ENCODE measurements at places on chromosomes 3 and 15.
A peak's percentile ranks its signal among the peaks of the same experiment; 100 is the strongest.

GRCh38 chr3:13857702-13858380, 22.0 kb downstream of the WNT7A start:
- DNase-seq = no peak

DNA sequence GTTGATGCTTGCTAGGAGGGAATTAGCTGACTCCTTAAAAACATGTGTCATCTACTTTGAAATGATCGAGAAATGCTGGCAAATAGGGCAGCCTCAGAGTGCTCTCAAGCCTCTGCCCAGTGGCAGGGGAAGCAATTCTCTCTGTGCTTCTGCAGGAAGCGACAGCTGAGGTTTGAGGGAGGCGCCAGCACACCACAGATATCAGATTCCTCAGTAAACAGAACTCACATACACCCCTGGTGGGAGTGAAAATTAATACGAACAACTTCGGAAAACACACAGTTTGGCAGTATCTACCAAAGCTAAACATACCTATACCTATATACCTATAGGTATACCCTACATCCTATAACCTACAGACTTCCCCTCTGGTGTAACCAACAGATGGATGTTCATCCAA, 61.3 kb downstream of the NSMCE3 start:
- no peak for DNase-seq

- no peak for DNase-seq
Observed at GRCh38 chr3:88311826-88312225, 162.1 kb downstream of the C3orf38 start.

- no peak for DNase-seq
Observed at GRCh38 chr3:171309906-171310359, 150.3 kb downstream of the TNIK start.

GRCh38 chr3:69443457-69443920, 57.6 kb upstream of the FRMD4B start:
- DNase-seq = no peak

DNA sequence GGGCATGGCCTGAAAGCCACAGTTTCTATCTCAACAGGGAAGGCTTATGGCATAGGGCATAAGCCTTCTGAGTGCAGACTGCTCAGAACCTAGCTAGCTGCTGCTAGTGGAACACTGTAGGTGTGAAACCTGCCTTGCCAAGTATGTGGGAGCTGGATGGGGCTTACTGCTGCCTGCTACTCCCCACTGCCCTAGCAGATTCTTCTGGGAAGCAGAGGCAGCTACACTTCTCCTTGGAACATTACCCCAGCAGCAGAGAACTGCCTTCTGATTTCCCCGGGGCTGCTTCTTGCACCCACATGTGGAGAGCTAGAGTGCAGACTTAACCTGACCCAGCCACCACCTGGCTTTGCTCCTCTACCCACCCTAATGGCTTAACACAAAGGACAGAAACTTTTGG, 215.7 kb downstream of the POLQ start:
- no peak for DNase-seq

DNA sequence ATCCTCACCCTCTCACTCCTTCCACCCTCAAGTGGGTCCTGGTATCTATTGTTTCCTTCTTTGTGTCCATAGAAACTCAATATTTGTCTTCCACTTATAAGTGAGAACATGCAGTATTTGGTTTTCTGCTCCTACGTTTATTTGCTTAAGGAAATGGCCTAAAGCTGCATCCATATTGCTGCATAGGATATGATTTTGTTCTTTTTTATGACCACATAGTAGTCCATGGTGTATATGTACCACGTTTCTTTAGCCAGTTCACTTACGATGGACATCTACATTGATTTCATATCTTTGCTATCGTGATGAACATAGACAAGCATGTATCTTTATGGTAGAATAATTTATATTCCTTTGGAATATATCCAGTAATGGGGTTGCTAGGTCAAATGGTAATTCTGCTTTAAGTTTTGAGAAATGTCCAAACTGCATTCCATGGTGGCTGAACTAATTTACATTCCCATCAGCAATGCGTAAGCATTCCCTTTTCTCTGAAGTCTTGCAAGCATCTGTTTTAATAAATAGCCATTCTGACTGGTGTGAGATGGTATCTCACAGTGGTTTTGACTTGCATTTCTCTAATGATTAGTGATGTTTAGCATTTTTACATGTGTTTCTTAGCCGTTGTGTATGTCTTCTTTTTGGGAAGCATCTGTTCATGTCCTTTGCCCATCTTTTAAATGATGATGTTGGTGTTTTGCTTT, 650.2 kb downstream of the ZNF385D start:
- DNase-seq = no peak

GRCh38 chr3:161905520-161906132, 409.0 kb downstream of the OTOL1 start:
- DNase-seq = no peak

GRCh38 chr3:14941871-14942270, 5.5 kb upstream of the NR2C2 start:
- DNase-seq = no peak

- no peak for DNase-seq
Observed at GRCh38 chr3:194257151-194257621, 93.9 kb downstream of the CPN2 start.

- DNase-seq = no peak
Observed at GRCh38 chr3:186060222-186060621, 48.7 kb downstream of the ETV5 start.

GRCh38 chr3:123401836-123402530, 46.9 kb downstream of the ADCY5 start:
- no peak for DNase-seq

- DNase-seq = no peak
Observed at GRCh38 chr3:128590948-128591347, 59.7 kb downstream of the RPN1 start.

GRCh38 chr3:46749129-46749528, 31.5 kb upstream of the PRSS50 start:
- DNase-seq = no peak

GRCh38 chr3:35335703-35336102, 303.6 kb upstream of the ARPP21 start:
- no peak for DNase-seq

DNA sequence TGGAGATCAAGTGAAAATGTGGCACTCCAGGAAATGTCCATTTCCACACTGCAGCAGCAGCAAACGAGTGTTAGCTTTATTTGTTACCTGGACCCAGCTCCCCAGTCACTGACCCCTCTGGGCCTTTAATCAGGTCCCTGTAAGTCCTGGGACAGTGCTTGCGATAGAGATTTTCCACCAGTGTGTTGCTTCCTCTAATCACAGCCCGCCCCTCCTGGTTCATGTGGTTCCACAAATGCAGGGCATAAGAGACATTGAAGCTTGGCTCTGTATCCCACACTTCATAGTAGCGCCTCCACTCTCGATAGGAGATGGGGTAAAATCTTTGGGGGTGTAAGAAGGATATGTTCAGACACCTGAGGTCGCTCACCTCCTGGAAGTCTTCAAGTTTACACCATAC, 8.0 kb downstream of the A4GNT start:
- no peak for DNase-seq

- DNase-seq = no peak
Observed at GRCh38 chr15:90860942-90861675, 7.3 kb upstream of the FURIN start.

GRCh38 chr3:169173231-169173630, 490.3 kb downstream of the MECOM start:
- DNase-seq = no peak

GRCh38 chr15:40436116-40436891, 4.4 kb upstream of the BAHD1 start:
- no peak for DNase-seq

DNA sequence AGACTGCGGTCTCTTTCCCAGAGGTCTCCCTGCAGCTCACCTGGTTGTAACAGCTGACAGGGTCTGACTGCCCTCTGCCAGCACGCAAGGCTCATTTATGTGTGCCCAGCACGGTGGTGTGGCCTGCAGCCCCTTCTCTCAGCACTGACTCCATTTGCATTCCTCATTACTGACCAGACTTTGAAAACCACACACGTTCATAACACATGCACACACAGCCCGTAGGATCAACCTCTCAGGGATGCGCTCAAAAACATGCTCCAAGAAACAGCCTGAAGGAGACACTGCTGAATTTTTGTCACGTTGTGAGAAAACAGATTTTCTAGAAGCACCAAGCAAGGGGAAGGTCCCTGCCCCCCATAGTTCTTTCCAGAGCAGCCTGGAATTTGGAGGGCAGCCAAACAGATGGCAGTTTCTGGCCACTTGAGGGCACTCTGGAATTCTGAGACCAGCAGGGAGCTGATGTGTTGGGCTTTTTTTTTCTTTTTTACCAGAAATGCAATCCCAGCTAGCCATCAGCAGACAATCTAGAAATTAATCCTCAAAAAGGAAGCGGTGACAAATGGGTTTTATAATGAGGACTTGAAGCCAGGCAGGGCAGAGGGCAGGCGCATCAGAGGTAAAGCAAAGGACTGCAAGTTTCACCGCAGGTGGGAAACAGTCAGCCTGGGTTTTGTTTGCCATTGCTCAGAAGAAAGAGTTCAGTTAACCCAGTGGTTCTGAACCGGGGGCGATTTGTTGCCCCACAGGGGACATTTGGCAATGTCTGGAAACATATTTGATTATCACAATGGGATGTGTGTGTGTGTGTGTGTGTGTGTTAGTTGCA, 170.5 kb upstream of the PROK2 start:
- peak; percentile 56 for DNase-seq

- no peak for DNase-seq
Observed at GRCh38 chr3:66076861-66077470, 38.2 kb upstream of the MAGI1 start.
